ENCODE measurements at places on chromosomes 7 and 10.

DNA sequence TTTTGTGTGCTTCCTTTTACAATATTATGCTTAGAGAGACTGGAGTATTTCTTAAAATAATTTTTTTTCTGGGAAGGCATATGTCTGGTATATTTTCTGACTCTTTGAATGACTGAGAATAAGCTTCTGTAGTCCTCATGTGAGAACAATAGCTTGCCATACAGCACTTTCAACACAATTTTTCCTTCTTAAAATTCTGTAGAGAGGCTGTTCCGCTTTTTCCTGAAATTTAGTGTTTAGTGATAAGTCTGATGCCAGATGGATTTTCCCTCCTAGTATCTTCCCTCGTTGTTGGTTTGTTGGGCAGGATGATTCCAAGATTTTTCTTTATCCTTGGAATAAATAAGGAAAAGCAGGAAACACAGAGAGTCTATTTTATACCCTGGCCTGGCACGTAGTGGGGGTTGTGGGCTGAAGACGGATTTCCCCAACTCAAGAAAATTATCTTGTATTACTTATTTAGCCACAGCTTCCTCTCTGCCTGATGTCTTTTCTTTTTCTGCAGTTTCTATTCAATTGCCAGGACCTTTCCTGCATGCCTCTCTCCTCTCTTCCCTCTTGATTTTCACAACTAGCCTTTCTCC is 111.2 kb downstream of the AOAH start:
- DNase-seq, result no peak

GRCh38 chr10:50044941-50045664 is 22.7 kb upstream of the WASHC2A start:
- no peak for DNase-seq

- no peak for DNase-seq
Measured at GRCh38 chr7:108004220-108005142, 1.5 kb upstream of the LAMB1 start.

DNA sequence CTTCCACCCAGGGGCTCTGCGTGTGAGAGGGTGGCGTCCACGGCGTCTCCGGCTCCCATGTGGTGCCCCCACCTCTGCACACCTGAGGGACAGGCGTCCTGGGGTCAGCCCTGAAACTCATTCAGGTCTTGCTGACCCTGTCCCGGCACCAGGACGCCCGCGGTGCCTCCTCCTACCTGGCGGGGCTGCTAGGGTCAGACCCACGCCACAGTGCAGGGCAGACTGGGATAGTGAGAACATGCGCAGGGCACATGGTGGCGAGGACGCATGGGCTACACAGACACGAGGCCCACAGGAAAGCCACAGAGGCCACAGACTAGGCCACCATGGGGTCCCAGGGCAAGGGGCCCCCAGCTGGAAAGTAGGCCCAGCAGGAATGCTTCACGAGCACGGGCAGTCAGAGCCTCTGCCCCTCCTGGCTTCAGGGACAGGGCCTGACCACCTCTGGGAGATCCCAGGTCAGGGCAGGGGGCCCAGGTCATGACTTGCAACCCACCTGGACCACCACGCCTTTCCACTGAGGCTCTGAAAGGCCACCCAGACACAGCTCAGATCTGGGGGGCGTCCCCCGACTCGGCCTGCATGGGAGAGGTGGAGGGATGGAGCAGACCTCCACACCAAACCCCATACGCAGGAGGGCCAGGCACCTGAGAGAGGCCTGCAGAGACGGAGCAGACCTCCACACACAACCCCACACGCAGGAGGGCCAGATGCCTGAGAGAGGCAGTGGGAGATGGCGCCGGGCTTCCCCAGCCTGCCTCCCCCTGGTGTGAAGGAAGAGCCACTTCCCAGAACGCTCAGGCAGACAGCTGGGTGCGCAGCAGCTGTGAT is 188.6 kb downstream of the ELFN1 start:
- DNase-seq, result no peak

DNA sequence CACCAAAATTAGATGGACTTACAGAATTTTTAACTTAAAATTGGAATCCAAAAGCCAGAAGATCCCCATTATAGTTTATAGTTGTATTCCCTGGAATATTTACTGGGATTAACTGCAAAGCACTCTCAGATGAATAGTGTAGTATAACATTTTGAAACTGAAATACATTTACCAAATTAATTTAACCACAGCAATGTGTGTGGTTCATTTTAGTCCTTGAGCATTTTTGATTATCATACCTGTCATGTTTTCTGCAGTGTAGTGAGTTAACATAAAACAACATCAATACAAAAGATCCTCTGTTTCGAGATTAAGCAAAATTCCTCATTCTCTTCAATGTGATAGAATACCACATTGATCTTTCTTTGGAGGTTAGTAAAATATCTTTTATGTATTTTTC is 3.7 kb downstream of the VIM start:
- DNase-seq, result no peak

DNA sequence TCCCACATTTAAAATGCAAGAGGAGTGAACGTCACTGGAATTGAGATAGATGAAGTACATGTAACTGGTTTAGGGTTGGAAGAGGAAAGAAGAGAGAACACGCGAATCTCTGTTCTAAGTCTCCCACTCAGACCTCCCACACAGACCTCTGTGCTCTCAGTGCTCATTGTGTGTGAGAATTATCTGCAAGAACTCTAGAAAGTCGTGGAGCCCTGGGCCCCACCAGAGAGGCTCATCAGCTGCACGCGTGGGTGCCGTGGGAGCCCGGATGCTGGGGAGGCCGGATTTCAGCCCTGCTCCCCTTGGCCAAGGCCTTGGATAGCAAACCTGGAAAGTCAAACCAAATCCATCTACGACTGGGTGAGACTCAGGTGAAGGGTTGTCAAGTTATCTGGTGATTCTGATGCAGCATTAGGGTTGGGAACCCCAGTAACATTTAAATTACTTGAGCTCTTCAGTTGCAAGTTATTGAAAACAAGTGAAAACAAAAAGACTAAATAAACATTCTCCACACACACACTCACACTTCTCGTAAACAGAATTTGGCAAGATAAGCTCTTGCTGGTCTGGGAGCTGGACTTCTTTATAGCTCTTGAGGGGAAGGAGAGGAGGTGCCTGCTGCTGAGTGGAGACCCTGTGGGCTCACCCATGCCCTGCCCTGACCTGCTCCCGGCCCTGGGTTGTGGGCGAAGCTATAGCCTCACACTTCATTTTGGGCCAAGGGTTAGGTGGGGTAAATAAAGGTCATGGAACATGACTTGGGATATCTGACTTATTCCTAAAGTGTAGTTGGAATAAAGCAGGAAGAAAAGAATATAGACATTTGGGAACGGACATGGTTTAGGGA is 250.3 kb downstream of the ADARB2 start:
- DNase-seq, result no peak

- DNase-seq, result no peak
Measured at GRCh38 chr7:146370171-146370570, 253.6 kb downstream of the CNTNAP2 start.

- no peak for DNase-seq
Measured at GRCh38 chr10:113565364-113565763, 12.5 kb downstream of the HABP2 start.

- DNase-seq, result no peak
Measured at GRCh38 chr10:2964632-2965296, 102.6 kb upstream of the PFKP start.

DNA sequence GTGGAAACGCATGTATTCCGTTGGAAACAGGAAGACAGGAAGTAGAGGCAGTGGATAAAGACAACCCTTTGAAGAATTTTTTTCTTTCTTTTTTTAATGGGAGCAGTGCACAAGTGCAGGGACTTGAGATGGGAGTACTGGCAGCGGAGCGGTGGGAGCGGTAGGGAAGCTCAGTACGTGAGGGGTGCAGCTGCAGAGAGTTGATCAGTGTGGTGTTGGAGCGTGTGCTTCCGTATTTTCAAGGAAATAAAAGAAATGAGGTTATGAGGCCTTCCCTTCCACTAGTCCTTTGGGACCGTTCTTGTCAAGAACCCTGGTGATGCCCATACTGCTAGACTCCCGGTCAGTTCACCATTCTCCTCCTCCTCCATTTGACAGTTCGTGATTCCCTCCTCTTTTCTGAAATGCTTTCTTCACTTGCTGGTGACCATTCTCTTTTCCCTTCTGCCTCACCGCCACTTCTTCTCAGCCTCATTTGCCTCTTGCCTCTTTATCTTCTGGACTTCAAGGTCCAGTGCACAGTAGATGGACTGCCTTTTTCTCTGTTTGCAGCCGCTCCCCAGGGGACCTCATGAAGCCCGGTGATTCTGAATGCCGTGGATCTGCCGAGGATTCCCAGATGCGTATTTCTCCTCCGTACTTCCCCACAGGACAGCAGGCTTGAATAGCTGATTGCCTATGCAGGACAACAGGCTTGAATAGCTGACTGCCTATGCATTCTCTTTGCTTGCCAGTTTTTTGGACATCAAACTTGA is 39.1 kb upstream of the TMEM236 start:
- DNase-seq, result no peak

DNA sequence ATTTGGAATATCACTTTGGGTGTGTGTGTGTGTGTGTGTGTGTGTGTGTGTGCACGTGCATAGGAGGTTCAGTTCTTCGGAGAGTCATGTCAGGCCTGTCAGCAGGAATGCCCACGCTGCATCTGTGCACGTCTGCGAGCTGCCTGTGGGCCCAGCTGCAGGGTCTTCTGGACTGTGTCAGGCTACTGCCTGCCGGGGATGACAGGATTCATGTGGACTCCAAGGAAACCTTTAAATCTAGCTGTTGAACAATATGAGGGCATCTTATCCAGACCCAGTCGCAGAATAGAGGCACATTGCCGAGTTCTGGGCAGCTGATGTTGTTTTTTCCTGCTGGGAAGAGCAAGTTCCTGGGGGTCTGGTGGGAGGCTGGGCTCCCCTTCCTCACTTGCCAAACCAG is 19.0 kb downstream of the AQP1 start:
- no peak for DNase-seq

GRCh38 chr7:80488851-80489370 is 23.0 kb downstream of the GNAT3 start:
- DNase-seq, result no peak

- no peak for DNase-seq
Measured at GRCh38 chr7:18655912-18656311, 160.4 kb downstream of the HDAC9 start.

GRCh38 chr10:93554316-93554663 is 12.2 kb upstream of the FFAR4 start:
- DNase-seq, result no peak

DNA sequence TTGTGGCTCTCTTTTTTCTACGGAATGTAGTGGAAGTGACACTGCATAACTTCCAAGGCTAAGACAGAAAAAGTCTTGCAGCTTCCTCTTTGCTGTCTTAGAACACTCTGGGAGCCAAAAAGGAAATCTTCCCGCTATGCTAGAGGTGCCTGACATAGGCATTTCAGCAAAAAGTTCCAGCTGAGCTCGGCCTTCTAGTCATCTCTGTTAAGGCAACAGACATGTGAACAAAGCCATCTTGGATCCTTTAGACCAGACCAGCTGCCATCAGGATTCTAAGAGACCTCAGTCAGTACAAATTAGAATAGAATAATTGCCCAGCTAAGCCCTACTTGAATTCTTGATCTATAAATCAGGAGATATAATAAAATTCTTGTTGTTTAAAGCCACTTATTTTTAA is 16.3 kb upstream of the COL1A2 start:
- no peak for DNase-seq

- DNase-seq, result no peak
Measured at GRCh38 chr7:40219917-40220316, 85.1 kb downstream of the SUGCT start.

DNA sequence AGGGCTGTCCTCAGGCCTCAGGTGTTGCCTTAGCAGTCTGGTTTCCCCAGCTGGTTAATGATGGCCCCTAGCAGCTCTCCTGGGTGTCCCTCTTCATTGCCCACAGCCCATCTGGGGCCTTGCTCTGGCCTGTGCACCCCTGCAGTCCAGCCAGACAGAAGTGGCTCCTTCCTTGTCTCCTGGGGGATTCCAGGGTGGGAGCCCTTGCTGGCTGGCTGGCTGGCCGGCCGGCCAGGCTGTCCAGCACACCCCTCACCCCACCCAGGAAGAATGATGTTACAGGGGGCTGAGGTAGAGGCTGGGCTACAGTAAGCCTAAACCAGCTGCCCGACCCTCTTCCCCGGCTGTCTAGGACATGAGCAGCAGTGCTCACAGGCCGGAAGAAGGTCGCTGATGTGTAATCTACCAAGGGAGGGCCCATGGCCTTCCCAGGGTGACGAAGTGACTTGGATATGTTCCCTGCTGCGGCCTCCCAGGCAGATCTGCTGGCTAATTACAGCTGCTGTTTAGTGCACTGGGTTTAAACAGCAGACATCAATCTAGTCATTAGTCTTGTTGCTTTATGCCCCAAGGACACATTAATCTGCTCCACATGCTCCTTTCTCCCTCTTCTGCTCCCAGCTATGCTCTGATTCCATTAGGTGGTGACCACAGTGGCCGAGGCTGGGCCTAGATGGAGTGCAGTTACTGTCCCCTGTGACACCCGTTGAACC is 53.8 kb upstream of the LRRC4 start:
- DNase-seq, result no peak

DNA sequence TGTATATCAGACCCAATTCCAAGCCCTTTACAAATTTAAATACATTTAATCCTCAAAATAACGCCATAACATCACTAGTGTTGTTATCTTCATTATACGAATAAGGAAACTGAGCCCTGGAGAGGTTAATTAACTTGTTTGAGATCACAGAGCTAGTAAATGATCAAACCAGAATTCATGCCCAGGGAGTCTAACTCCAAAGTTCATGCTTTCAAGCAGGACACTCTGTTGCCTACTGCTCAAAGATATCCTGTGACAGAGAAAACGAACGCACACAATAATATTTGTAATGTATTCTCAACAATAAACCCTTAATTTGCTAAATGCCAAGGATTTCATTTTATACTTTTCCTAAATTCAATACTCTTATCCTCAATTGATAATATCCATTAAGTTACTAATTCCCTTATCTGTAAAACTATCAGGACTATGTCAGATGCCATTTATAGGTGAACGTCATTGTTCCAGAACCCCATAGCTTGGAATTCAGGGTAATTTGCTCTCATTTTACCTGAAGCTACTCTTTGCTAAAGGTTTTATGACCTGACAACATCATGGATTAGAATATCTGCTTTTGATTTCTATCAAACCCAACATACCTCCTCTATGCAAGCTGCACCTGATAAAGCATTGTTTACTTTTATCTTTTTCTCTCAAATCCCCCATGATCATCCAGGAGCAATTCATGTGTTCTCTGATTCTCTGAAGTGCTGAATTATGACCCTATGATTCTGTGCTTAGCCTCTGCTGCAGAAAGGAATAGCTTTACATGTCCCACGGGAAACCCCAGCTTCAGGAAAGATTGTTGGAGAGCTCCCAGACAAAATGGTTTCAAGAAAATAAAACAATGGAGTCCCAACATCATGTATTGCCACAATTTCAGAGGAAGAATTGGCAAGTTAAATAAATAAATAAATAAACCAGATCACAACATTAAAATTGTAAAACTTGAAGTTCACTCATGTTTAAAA is 150.2 kb upstream of the CDK1 start:
- DNase-seq, result no peak

DNA sequence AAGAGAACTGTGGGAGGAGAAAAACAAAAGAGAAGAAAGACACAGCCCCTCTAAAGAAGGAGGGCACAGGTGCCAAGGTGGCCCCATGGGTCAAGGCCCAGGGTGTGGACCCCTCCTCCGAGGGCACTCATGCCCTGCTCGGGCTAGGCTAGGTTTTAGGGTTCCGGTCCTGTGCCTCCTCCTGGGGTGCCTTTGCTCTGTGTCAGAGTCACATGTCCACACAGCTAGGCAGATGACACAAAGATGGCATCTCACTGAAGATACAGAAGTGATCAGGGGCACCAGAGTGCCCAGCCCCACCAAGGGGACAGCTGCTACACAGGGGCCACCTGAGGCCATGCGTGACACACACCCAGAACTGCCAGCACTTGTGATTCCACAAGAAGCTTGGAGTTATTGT is 116.4 kb upstream of the PPIF start:
- DNase-seq, result no peak

- DNase-seq, result no peak
Measured at GRCh38 chr7:122736183-122736582, 33.5 kb upstream of the RNF148 start.
